Glutamatergic neuron (in vitro differentiated cells): ENCODE measurements at places on chromosomes 3 and 15.
A peak's percentile ranks its signal among the peaks of the same experiment; 100 is the strongest.

DNA sequence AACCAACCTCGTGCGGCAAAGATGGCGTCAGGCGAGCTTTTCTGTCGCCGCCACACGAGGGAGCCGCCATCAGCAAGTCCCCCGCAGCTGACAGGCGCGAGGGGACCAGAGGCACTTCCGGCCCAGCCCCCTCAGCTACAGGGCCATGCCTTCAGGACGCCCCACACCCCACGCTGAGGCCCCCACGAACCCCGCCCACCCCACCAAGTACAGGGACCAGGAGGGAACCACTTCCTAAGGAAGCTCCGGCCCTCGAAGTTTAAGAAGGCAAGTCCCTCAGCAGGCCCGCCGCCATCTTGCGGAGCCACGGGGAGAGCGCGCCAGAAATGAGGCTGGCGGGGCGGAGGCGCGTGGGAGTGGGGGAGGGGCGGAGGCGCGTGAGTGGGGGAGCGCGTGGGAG lies 790 bp downstream of the DAZL start:
- H3K27ac ChIP-seq = no peak overlapping the region
- H3K4me3 ChIP-seq = no peak overlapping the region
- H3K27me3 ChIP-seq = peaks cover 3% of the 10 kb centered on the region
- no peak for DNase-seq
- H3K36me3 ChIP-seq = no peaks in the 10 kb centered on the region

- no peak overlapping the region for H3K4me3 ChIP-seq
- H3K27me3 ChIP-seq = peaks cover 3% of the 10 kb centered on the region
- DNase-seq = peak; percentile 25
- no peak overlapping the region for H3K27ac ChIP-seq
- H3K36me3 ChIP-seq = peaks cover 6% of the 10 kb centered on the region
- H3K4me1 ChIP-seq = no peaks in the 10 kb centered on the region
Observed at GRCh38 chr3:49199239-49199899, 28.0 kb downstream of the KLHDC8B start.

GRCh38 chr15:26287381-26287780 lies 424.3 kb upstream of the ATP10A start:
- H3K4me1 ChIP-seq = no peaks in the 10 kb centered on the region
- H3K36me3 ChIP-seq = peaks cover 25% of the 10 kb centered on the region

DNA sequence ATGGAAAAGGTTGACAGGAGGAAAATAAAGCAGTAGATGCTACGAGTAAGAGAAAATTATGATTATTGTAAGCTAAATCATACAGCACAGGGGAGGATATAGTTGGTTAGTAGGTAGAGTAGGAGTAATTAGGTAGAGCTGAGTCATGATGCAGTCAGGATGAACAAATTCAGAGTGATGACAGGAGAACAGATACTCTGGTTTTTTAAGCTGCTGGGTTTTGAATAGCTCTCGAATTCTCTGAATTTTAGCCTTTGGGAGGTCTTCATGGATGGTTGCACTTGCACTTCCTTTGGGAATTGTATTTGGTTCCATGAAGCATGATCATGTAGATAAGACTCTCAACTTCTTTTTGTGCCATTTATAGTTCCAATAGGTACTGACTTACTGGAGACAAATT lies 96.2 kb downstream of the ECT2 start:
- no peaks in the 10 kb centered on the region for H3K27me3 ChIP-seq
- DNase-seq = no peak

DNA sequence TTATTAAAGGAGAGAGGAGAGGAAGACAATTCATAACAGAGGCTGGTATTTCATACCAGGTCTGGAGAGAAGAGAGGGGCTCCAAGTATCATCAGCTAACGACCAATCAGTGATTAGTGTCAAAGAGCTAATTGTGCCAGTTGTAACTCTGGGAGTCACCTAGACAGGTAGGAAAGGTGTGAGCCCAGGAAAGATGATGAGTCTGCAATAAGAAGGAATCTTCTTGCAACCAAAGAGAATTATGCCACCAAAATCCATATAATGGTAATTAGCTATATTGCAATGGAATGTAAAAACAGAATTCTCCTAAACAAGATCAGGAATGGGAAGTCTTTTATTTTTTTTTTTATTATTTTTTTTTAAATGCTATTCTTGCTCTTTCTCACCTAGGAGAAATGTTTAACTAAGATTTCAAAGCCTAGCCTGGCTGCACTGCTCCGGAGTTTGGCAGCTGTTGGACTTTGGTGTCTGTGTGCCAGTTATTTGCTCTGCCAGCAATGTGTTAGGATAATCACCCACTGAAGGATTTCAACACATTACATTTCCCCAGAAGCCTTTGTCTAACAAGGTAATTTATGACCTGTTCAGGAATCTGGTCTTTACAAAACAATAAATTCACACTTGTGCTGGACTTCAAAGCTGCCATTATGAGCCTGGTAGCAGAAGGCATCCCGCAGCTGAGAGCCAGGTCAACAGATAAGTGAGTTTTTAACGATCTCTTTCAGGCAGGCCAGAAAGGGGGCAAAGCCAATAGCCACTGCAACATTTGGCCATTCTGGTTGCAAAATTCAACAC lies 89.4 kb downstream of the FOXB1 start:
- no peaks in the 10 kb centered on the region for H3K4me1 ChIP-seq
- peaks cover 1% of the 10 kb centered on the region for H3K27me3 ChIP-seq
- no peak for DNase-seq
- H3K27ac ChIP-seq = no peak overlapping the region

DNA sequence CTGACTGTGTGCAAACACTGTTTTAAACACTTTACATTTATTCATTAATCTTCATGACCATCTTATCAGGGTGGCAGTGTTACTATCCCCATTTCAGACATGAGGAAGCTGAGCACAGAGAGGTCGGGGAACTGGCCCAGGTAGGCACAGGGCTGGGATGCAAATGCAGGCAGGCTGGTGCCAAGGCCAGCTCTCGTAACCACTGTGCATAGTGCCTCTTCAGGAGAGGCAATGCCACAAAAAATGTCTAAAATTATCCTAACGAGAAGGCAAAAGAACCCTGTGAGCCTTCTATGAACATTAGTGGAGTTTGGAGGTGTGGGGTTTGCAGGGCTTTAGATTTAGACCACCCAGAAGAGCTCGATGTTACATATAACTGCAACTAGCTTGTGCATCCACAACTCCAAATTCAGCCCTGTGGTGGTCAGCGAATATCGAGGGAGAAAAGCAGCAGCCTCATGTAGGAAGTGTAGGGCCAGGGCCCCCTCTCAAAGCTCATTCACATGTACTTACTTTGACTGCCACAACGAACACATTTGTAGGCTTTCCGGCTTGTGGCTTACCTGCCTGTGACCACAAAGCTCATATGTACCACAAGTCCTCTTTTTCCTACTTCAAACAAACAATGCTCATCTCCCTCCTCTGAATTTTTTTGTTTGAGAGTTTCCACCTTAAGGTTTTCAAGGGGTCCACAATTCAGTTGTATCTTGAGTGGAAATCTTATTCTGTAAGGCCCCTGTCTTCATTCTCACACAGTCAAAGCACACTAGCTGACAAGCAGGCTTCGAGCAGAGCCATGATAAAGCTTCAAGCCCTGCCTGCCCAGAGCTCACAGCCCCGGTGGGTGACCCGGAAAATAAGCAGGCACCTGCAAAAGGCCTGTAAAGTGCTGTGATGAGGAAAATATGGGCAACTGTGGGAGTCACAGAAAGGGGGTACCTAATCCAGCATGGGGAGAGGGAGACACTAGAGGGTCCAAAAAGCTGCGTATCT lies 722.9 kb upstream of the CFAP20DC start:
- peaks cover 5% of the 10 kb centered on the region for H3K27me3 ChIP-seq
- DNase-seq = no peak
- H3K4me3 ChIP-seq = no peak overlapping the region

GRCh38 chr3:43298292-43298691 lies 12.0 kb downstream of the SNRK start:
- no peak for DNase-seq
- no peak overlapping the region for H3K27ac ChIP-seq
- H3K27me3 ChIP-seq = peaks cover 2% of the 10 kb centered on the region

DNA sequence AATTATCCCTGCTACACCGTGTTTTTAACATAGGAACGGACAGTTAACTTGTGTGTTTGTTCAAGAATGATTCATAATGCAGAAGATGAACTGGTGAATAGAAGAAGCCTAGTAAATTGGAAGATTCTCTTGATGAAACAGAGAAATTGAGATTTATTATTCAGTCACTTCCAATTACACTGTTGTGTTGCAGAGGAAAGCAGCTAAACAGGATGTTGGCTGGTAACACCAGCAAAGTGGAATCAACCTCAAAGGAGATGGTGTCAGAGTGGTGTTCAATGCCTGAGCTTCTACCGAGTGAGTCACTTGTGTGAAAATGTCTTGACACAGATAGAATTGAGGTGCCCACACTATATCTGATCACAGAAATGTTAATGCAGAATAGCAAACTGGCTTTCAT lies 399.6 kb downstream of the LPP start:
- no peaks in the 10 kb centered on the region for H3K27me3 ChIP-seq
- H3K36me3 ChIP-seq = no peaks in the 10 kb centered on the region
- H3K27ac ChIP-seq = no peak overlapping the region
- DNase-seq = no peak
- no peak overlapping the region for H3K4me3 ChIP-seq
- H3K4me1 ChIP-seq = no peaks in the 10 kb centered on the region

- peak overlapping the region; percentile 11 for H3K27ac ChIP-seq
- no peak for DNase-seq
- no peaks in the 10 kb centered on the region for H3K36me3 ChIP-seq
- H3K27me3 ChIP-seq = peaks cover 14% of the 10 kb centered on the region
Observed at GRCh38 chr3:195248281-195248680, 22.7 kb downstream of the XXYLT1 start.

DNA sequence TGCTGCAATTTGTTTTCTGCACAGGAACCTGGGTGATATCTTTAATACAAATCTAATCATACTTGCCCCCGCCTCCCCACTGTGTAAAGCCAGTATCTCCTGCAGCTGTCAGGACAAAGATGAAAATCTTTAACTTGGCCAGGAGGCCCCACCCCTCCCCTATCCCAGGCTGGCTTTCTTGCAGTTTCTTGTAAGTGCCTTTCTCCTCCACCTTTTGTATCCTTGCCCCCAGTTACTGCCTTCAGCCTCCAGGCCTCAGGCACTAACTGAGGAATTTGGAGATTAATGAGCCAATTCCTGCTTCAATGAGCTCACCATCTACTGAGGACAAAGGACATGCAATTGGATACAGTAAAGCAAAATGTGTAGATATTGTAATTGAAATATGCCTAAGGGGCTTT lies 6.5 kb downstream of the GCSAM start:
- H3K27ac ChIP-seq = no peak overlapping the region
- no peaks in the 10 kb centered on the region for H3K27me3 ChIP-seq
- H3K36me3 ChIP-seq = no peaks in the 10 kb centered on the region
- no peak overlapping the region for H3K4me3 ChIP-seq

- H3K27me3 ChIP-seq = no peaks in the 10 kb centered on the region
- peaks cover 9% of the 10 kb centered on the region for H3K4me1 ChIP-seq
- H3K27ac ChIP-seq = no peak overlapping the region
- no peak overlapping the region for H3K4me3 ChIP-seq
- no peak for DNase-seq
Observed at GRCh38 chr15:89098281-89098680, 10.0 kb downstream of the ABHD2 start.

GRCh38 chr3:26838026-26838425 lies 215.5 kb downstream of the LRRC3B start:
- H3K4me1 ChIP-seq = no peaks in the 10 kb centered on the region
- no peak for DNase-seq
- no peak overlapping the region for H3K4me3 ChIP-seq
- no peaks in the 10 kb centered on the region for H3K36me3 ChIP-seq
- H3K27ac ChIP-seq = no peak overlapping the region

GRCh38 chr3:42960282-42960681 lies 18.8 kb upstream of the GASK1A start:
- no peak overlapping the region for H3K27ac ChIP-seq
- no peaks in the 10 kb centered on the region for H3K36me3 ChIP-seq
- H3K4me3 ChIP-seq = no peak overlapping the region
- no peaks in the 10 kb centered on the region for H3K27me3 ChIP-seq
- no peaks in the 10 kb centered on the region for H3K4me1 ChIP-seq

DNA sequence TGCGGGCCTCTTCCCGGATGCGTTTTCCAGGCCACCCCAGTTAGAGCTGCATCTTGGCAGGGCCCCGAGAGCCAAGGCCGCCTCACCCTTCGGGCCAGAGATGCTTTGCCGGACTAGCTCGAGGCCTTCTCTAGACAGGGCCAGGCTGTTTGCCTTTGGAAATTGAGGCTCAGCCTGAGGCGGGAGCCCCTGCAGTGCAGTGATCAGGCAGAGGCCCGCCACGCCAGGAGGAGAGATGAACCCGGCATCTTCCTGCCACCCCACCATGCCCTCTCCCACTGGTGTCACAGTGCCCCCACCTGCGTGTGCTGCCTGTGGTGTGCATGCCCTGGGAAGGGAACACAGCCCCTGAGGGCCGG lies 8.9 kb upstream of the ROPN1B start:
- H3K4me1 ChIP-seq = no peaks in the 10 kb centered on the region
- no peak overlapping the region for H3K27ac ChIP-seq
- DNase-seq = no peak
- H3K4me3 ChIP-seq = no peak overlapping the region

- peaks cover 6% of the 10 kb centered on the region for H3K4me1 ChIP-seq
- H3K4me3 ChIP-seq = no peak overlapping the region
- H3K27me3 ChIP-seq = no peaks in the 10 kb centered on the region
- H3K36me3 ChIP-seq = no peaks in the 10 kb centered on the region
- DNase-seq = no peak
Observed at GRCh38 chr3:169865176-169865767, 4.5 kb downstream of the LRRC31 start.

GRCh38 chr3:168442502-168442901 lies 346.8 kb upstream of the GOLIM4 start:
- H3K27me3 ChIP-seq = peaks cover 2% of the 10 kb centered on the region
- H3K4me3 ChIP-seq = no peak overlapping the region

DNA sequence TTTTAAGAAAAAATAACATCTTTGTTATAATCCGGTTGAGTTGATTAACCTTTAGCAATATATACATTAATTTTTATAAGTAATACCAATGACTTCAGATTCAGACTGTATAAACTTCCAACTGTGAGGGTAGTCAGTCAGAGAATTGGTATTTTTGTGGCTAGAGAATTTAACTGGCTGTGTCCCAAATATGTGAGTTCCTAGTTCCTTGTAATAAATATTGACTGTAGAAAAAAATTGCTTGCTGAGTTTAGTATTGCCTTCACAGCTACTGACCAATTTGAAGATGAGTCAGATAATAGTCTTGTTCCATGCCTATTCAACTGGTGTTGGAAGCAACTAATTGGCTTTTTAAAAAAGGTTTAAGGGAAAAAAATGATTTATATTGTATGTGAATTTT lies 210.8 kb downstream of the GAP43 start:
- no peaks in the 10 kb centered on the region for H3K27me3 ChIP-seq
- H3K27ac ChIP-seq = no peak overlapping the region
- DNase-seq = no peak
- no peak overlapping the region for H3K4me3 ChIP-seq

GRCh38 chr15:37098468-37099318 lies 1.7 kb downstream of the MEIS2 start:
- H3K4me1 ChIP-seq = peaks cover 16% of the 10 kb centered on the region
- peaks cover 43% of the 10 kb centered on the region for H3K27me3 ChIP-seq
- H3K36me3 ChIP-seq = no peaks in the 10 kb centered on the region
- peak overlapping the region; percentile 97 for H3K4me3 ChIP-seq
- DNase-seq = peak; percentile 68
